Activated CD4-positive, alpha-beta T cell treated with anti-CD3 and anti-CD28 coated beads, Interleukin-2, amount 50 U/mL, for 48 hours (primary cell): ENCODE measurements at places on chromosomes 12 and 14.

GRCh38 chr12:120100630-120101029 lies 15.9 kb downstream of the RAB35 start:
- DNase-seq: no peak

DNA sequence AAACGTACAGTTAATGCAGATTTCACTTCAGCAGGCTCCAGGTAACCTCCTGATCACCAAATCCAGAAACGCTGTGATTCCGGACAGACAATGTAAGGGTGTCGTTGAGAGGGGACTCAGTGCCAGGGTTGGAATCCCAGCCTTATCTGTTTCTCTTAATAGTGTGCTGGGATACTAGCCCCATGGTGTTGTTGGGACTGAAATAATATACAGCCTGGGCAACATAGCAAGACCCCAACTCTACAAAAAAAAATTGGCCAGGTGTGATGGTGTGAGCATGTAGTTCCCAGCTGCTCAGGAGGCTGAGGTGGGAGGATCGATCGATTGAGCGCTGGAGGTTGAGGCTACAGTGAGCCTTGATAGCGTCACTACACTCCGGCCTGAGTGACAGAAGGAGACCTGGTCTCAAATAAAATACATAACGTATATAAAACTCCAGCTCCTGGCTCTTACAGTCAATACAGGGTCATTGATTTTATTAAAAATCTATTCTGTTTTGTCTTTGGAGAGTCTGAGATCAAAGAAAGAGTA lies 1.3 kb downstream of the PEBP1 start:
- no peak for DNase-seq

DNA sequence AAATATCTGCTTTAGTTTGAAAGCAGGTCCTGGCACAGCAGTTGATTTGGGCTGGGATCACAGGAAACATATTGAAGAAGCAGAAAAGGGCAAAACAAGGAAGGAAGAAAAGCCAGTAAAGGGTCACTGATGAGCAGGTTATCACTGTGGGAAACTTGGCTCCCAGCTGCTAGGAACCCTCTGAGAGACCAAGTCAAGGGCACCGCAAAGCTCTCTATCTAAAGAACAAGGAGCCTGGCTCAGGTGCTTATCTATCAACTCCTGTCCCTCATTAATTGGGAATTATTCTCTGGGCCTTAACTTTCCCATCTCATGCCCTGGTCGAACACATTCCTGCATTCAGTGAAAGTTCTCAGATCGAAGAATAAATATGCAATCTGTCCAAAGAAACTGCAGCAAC lies 450.9 kb upstream of the RPL10L start:
- no peak for DNase-seq

- DNase-seq: no peak
Observed at GRCh38 chr12:107374161-107374840, 281.0 kb upstream of the CRY1 start.

DNA sequence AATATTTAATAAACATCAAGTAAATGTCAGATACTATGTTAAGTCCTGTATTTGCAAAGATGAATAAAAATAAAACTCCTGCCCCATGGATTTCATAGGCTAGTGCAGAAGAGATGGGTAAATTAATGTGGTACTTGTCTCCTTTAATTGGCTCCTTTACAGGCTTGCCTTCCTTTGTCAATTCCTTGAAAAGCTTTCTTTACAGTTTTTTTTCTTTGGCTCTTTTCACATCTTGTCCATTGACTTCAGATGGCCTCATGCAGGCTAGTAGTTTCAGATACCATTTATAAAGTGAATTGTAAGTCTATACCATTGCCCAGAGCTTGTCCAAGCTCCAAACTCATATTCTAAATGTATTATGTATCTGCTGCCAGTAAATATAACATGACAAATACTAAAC lies 128.7 kb upstream of the GARIN2 start:
- no peak for DNase-seq

DNA sequence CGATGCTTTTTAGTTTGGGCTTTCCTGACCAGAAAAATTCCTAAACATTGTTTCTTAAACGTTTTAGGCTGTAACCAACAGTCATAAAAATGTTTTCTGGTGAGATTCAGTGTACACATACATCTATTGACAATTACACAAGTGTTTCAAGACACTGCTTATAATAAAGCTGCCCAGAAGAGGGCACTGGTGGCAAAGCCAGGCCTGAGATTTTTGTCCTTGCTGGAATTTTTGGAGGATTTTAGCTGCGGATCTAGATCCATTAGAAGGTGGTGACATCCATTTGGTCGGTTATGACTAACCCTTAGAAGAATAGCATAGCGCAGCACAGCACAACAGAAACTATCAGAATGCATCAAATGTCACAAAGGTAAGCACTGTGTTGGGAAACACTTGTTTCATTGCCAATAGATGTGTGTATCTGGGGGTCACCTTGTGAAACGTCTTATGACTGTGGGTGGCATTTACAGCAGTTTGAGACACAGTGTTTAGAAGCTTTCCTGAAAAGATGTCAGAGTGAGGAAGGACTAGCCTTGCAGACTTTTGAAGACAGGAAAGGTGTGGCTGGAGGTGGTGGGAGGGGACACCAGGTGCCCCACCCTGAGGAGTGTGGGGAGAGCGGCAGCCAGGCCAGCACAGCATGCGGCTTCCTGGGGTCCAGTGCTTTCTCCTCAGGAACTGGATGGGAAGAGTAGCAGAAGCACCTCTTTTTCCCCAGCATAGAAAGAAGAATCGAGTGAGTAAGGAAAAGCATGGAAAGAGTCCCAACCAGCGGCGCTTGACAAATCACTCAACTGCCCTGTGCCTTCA lies 54.7 kb upstream of the FKBP4 start:
- no peak for DNase-seq

- no peak for DNase-seq
Observed at GRCh38 chr12:1013618-1014489, 22.8 kb downstream of the ERC1 start.
